Stimulated activated CD4-positive, alpha-beta T cell treated with anti-CD3 and anti-CD28 coated beads, Interleukin-1b, Interleukin-23, amount 100 ng/mL, for 1 hour (primary cell): ENCODE measurements at places on chromosomes 5 and 9.
A peak's percentile ranks its signal among the peaks of the same experiment; 100 is the strongest.

DNA sequence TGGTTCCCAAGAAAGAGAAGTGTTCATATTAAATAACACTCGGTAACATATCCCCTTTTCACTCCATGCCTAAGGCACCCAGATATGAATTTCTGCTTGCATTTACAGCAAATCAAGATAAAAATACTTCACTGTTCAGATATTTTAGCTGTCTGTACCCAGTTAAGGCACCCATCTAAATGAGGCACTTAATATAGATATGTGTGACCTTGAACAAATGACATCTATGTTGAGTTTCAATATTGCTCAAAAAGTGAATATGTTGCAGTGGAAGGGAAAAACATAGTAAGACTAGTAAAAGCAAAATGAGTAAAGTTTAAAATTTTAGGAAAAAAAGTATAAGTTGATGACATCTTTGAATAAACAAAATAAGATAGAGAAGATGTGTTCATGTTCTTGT lies 32.4 kb upstream of the SPDL1 start:
- no peak for DNase-seq

GRCh38 chr9:93450945-93451815 lies at the start of gene FAM120A:
Gene FAM120A, plus strand, starts transcription at chr9:93451685. Its CDS starts 231 bp downstream, at chr9:93451916.
- peak; percentile 36 for DNase-seq

- no peak for DNase-seq
Observed at GRCh38 chr5:167644619-167645018, 646.8 kb upstream of the WWC1 start.

DNA sequence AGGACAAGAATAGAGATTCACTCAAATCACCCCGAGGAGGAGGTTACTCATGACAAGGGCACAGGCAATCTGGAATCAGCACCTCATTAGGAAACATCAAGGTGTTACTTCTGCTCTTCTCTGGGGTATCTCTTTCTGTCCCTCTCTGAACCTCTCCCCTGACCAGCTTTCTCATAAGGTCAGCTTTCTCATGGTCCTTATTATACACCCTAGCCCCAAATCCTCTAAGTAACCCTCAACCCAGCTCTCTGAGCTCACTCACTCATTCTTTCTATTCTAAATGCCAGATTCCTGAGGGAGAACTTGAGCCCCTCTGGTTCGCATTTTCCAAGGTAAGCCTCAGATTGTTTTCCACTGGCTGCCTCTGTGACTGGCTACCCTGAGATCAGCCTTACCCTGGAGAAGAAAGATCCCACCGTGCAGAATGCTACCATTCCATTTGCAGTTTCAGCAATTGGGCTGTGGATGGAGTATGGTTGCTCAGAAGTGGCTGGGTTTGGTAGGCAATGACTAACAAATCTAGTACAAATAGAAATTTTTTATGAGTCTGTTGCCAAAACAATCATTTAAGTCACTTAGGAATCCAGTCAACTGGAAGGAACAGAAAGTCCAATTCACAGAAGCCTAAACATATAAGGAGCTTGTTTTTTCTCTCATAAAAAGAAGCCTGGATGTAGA lies 9.0 kb upstream of the TIMD4 start:
- DNase-seq = no peak

DNA sequence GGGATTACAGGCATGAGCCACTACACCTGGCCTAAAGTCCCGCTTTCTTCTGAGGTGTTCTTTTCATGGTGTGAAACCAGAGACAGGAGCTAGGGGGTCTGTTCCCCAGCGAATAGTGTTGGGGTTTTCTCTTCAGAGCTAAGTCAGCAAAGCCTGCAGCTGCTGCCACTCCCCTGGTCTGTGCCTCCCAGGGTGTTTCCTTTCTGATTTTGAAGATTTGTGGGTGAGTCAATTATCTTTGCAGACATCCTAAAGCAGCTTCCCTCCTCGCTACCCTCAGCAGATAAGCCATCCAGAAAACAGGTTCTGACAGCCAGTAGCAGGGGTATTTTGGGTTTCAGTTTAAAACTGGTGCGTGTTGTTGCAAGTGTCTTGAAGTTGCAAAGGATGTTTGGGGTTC lies 72.0 kb upstream of the IQGAP2 start:
- DNase-seq = no peak
